NCI-H2081 (cell line): ENCODE measurements at places on chromosomes 12 and 14.

- peak; percentile 66 for DNase-seq
Measured at GRCh38 chr12:54853933-54854538, at the start of gene MUCL1. Gene MUCL1, plus strand, starts transcription at chr12:54854516. Its CDS starts 67 bp downstream, at chr12:54854583.

DNA sequence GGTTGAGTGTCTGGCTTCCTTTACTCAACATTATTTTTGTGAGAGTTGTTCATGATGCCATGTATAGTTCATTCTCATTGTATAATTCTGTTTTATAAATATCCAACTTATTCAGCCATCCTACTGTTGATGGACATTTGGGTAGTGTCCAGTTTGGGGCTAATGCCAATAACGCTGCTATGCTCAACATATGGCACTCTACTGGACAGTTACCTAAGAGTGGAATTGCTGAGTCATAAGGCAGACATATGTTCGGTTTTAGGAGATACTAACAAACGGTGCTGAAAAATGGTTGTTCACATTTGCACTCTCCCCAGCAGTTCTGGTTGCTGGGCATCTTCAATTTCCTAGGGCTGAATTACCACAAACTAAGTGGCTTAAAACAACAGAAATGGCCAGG lies 28.7 kb upstream of the P2RX4 start:
- no peak for DNase-seq

- no peak for DNase-seq
Measured at GRCh38 chr12:29201296-29201695, 52.2 kb downstream of the FAR2 start.

DNA sequence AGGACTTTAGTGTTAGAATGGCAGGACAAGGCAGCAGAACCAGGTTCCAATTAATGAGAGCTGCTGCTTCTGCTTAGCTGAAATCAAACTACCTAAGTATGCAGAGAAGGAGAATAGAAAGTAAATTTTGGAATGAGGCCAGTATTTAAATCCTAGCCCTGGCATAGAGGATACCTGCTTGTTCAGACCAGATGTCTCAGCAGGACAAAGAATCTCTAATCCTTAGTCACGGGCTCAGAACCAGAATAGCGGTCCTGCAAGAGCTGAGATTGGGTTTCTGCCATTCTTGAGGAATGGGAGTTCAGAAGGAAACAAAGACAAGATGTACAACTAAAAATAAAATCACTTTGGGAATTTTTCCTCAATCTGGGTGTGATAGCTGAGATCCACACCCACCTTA lies 550.8 kb upstream of the TMEM132C start:
- DNase-seq = no peak

DNA sequence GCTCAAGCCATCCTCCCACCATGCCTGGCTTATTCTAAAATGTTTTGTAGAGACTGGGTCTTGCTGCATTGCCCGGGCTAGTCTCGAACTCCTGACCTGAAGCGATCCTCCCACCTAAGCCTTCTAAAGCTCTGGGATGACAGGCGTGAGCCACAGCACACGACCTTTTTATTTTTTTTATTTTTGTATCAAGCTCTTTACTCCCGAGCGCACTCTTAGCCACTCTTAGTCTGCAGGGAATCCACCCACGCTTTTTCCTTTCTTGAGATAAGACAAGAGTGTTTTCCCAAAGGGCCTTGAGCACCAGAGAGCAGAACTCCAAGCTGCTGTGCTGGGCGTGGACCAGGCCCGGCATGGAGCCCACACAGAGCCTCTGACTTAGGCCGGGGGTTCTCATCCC lies 23.4 kb downstream of the MAP1LC3B2 start:
- no peak for DNase-seq

DNA sequence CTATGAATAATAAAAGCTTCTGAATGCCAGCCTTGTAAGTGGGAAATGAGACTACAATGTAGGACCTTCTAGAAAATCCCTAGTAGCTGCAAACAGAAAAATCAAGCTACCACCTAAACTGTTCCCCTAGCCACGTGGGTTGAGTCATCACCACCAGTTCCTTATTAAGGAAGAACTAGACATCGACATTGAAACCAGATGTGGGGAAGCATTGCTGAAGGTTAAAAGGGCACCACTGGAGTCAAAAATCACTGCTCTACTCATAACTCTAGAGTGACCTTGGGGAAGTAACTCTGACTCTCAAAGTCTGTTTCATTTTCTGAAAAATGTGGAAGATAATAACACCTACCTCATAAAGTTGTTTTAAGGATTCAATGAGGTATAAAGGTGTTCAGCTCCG lies 9.4 kb upstream of the CNIH1 start:
- no peak for DNase-seq
